ENCODE measurements at places on chromosomes 12 and 14. TPM values are rescaled to one million over a fixed set of nuclear protein-coding genes. Genes with fewer than 3 reads are reported as not detected.

The SLC5A8 gene
- polyA plus RNA-seq = 0.04 TPM

DNA sequence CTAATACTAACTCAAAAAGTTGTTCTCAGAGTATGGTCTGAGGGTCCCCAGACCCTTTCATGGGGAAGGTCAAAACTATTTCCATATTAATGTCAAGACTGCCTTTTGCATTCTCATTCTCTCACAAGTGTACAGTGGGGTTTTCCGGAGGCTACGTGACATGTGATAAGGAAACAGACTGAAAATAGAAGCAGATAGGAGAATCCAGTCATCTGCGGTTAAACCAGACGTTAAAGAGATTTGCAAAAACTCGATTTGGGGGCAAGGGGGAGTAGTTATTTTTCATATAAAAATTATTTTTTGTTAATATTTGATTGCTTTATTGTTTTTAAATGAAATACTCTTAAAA, 1.0 kb upstream of the NAP1L1 start:
- DNase-seq = no peak

The GLT1D1 gene
- 1.6 TPM for polyA plus RNA-seq

- no peak for DNase-seq
These were observed 38.9 kb upstream of the DICER1 start for GRCh38 chr14:95196268-95196667.

The LMO3 gene
- 0.95 TPM for polyA plus RNA-seq

DNA sequence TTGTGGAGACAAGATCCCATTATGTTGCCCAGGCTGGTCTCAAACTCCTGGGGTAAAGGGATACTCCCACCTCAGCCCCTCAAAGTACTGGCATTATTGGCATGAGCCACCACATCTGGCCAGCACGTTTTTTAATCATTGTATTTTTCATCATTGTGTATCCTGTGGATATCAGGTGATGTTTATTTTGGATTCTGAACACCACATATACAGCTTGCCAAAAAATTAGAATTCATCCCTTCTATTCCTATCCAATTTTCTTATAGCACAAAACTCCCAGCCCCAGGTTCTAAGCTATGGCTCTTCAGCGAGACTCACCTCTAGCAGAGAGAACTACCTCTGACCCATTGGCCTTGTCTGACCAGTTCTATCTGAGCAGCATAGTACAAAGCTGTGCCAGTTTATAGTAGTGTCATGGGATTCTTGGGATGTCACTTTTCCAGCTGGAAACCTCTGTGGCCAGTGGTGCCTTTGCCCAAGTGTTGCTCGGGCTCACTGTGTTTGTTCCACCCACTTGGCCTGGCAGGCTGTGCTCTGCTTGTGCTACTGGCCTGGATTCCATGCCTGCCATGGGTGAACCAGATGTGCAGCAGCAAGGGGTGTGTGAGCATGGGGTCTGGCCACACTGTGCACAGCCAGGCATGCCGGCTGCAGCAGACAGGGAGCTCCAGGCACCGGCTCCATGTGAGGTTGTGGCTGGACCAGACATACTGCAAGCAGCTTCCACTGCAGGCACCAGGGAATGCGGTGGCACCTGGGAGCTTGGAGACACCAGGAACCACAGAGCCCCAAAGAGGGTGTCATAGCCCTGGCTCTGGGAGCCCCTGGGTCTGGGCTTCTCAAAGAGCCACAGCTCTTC, 37.2 kb downstream of the TIMELESS start:
- no peak for DNase-seq

GRCh38 chr12:109656743-109657142, 56.9 kb upstream of the FAM222A start:
- DNase-seq = no peak

DNA sequence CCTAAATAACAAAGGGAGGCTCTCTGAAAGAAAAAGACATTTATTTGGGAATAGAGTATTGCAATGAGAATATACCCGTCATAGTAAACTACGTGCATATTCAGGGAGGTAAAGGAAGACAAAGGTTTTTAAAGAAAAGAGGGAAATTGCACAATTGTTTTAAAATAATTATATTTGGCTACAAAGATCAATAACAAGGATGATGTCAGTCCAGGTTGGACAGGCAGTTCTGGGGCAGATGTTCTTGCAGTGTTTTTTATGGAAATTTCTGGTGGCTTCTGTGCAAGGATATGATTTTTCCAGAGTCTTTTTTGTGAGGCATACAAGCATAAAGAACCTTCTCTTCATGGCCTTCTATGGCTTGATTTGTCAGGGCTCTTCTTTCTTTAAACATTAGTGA, 29.6 kb downstream of the HSD17B6 start:
- no peak for DNase-seq

Measured in forelimb muscle (tissue), 1 donor.